ENCODE measurements at places on chromosomes 13 and 19.

DNA sequence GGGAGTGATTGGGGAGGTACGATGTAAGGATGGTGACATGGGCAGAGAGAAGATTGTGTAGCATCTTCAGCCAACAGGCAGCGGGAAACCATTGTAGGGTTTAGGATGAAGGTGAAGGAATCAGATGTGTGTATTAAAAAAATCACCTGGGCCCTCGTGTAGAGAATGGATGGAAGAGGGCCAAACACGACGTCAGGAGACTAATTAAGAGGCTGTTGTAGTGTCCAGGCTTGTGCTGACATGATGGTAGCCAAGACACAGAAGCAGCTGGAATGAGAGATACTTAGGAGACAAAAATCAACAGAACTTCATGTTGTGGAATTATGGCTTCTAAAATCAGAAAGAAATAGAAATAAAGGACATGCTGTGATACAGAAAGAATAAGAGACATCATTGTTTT lies 41.2 kb upstream of the ARGLU1 start:
- DNase-seq: no peak

DNA sequence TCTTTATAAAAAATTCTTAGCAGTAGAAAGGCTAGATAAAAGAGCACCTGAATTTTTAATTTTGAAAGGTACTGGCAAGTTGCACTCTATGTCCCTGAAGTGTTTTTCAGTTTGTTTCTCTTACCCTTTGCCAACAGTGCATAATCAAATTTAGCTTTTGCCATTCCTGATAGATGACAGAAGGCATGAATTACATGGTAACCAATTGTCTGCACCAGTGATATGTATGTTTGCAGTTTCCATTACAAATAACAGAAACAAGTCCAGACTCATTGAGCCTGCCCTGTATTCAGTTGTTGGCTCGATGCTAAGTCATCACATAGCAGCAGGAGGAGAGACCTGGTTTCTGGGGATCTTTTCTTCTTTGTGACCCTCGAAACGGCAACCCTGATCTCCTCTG lies 309.8 kb downstream of the DNAJC15 start:
- no peak for DNase-seq

GRCh38 chr13:36717966-36718545 lies 44.2 kb downstream of the SERTM1 start:
- DNase-seq: no peak

DNA sequence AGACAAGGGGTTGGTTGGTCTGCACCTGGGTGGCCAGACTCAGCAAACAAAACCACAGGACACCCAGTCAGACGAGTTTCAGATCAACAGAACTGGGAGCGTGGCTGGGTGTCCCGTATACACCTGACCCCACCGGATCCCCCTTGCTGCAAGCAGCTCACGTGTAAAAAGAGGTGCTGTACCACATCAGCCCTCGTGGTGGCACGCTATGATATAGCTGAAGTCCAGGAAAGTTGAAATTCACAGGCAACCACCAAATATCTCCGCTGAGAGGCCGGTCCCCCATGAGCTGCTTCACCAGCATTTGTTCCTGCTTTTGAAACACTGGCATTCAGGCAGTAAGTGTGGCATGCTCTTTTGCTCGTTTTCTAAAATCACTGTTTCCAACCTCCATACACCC lies 92.3 kb downstream of the TUBA3C start:
- DNase-seq: no peak

DNA sequence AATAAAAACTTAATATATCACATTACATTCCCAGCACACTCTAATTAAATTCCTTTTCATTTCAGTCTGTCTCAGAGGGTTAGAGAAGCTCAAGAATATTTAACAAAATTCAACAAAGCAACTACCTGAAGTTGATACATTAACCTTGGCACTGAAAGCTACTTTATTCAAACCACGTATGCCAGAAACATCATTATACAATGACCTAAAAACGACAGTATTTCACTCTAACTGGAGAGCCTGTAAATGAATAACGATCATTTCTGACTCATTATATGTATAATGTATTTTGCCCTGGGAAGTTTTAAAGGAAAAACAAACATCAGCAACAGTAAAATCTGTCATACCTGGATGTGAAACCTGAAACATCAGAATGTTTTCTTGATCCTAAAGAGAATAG lies 270.1 kb downstream of the SLITRK5 start:
- DNase-seq: no peak

GRCh38 chr19:30497034-30497433 lies 124.8 kb downstream of the ZNF536 start:
- DNase-seq: no peak

- DNase-seq: no peak
Observed at GRCh38 chr13:28340272-28340793, 154.6 kb downstream of the FLT1 start.

DNA sequence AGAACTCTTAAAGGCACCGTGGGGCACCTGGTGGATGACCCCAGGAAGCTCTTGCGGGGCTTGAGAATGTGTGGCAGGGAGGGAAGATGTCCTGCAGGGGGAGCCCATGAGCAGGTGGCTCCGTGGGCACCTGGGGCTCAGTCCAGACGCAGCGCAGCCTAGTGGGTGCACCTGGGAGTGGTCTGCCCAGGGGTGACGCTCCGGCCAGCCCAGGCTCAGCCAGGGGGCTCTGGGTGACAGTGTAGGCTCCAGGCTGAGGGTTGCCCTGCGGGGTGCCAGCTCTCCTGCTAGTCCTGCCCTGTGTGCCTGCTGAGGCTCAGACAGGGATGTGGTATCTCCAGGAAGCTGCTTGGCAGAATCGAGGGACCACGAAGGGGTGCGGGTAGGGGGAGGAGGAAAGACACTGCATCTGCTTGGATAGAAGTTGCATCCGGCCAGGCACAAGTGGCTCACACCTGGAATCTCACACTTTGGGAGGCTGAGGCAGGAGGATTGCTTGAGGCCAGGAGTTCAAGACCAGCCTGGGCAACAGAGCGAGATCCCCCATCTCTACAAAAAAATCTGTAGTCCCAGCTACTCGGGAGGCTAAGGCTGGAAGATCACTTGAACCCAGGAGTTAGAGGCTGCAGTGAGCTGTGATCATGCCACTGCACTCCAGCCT lies 15.0 kb upstream of the PGLS start:
- DNase-seq: peak; percentile 62

DNA sequence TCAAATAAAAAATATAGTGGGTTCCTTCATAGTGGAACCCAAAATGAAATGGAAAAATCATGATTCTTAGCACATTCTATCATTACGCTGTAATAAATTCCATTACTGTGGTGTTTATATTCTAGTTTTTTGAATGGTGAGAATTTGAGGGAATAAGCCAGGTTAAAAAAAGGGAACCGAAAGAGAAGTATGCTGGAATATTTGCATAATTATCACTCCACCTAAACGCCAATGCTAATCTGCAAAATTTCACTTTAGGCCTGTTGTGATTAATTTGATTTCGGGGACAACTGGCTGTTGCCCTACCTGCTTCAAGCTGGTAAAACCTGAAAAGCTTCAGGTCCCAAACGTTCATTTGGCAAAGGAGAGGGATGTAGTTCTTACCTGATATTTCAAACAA lies 32.1 kb upstream of the SCEL start:
- DNase-seq: no peak

GRCh38 chr19:48964205-48965039 lies 687 bp upstream of the FTL start:
- no peak for DNase-seq

- no peak for DNase-seq
Observed at GRCh38 chr13:95258619-95259194, 42.5 kb downstream of the ABCC4 start.

- DNase-seq: no peak
Observed at GRCh38 chr13:65330287-65330686, 1899.8 kb downstream of the PCDH9 start.

DNA sequence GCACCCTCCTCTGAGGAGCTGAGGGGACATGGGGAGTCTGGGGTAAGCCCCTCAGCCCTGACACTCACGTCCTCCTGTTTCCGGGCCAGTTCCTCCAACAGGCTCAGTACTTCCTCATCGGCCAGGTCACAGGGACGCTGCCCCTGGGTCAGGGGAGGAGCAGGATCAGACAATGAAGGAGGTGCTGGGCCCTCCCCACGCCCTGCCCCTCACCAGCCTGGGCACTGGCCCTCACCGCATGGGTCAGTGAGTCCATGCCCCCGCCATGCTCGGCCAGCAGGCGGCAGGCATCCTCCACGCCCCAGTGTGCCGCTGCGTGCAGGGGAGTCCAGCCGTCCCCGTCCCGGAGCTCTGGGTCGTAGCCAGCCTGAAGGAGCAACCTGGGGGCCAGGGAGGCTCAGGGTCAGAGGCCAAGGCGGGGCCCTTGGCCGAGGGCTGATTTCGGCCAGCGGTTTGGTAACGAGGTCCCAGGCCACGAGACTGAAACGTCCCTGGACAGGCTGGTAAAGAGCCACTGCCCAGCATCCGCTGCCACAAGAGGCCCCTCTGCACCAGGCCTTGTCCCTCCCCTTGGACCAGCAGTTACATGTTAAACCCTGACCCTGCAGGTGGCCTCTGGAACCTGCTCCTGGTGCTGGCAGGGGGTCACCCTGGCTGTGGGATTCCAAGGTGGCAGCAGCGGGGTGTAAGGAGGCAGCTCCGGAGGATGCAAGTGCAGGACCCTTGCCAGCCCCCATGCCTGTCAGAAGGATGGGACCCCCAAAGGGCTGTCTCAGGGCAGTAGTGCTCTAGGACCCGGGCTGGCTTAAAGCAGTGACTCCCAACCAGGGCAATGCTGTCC lies 18.5 kb downstream of the PPP1R12C start:
- no peak for DNase-seq

GRCh38 chr13:109998684-109999533 lies 212.5 kb upstream of the IRS2 start:
- no peak for DNase-seq

Measured in heart right ventricle (tissue), 16 donors.